ENCODE measurements at places on chromosomes 7 and 10. TPM values are rescaled to one million over a fixed set of nuclear protein-coding genes. Genes with fewer than 3 reads are reported as not detected.

TMEM270 gene
- polyA plus RNA-seq: not detected

NXPH1 gene
- polyA plus RNA-seq: not detected

STEAP2 gene
- not detected for polyA plus RNA-seq

WNT16 gene
- not detected for polyA plus RNA-seq

SHH gene
- polyA plus RNA-seq: 0.03 TPM

DOCK4 gene
- not detected for polyA plus RNA-seq

PIP gene
- polyA plus RNA-seq: not detected

NUB1 gene
- polyA plus RNA-seq: 77.0 TPM

CALHM3 gene
- not detected for polyA plus RNA-seq

OR2A7 gene
- polyA plus RNA-seq: not detected

MYO1G gene
- polyA plus RNA-seq: 143 TPM

SPACDR gene
- 0.26 TPM for polyA plus RNA-seq

PRKG1 gene
- polyA plus RNA-seq: not detected

GPR146 gene
- polyA plus RNA-seq: 22.2 TPM

LFNG gene
- 0.09 TPM for polyA plus RNA-seq

TCAF2 gene
- polyA plus RNA-seq: 9.1 TPM

CDK1 gene
- 0.80 TPM for polyA plus RNA-seq

CABCOCO1 gene
- polyA plus RNA-seq: not detected

WEE2 gene
- not detected for polyA plus RNA-seq

HOXA4 gene
- 0.30 TPM for polyA plus RNA-seq

ZNF503 gene
- not detected for polyA plus RNA-seq

ADCY1 gene
- not detected for polyA plus RNA-seq

C7orf33 gene
- polyA plus RNA-seq: not detected

NPC1L1 gene
- not detected for polyA plus RNA-seq

LEP gene
- polyA plus RNA-seq: not detected

HDAC9 gene
- polyA plus RNA-seq: 0.36 TPM

FGFR2 gene
- polyA plus RNA-seq: not detected

SUGCT gene
- 0.41 TPM for polyA plus RNA-seq

AGAP6 gene
- 0.49 TPM for polyA plus RNA-seq

ACSM6 gene
- polyA plus RNA-seq: not detected

MKX gene
- polyA plus RNA-seq: not detected

CTTNBP2 gene
- polyA plus RNA-seq: not detected

TMEM184A gene
- not detected for polyA plus RNA-seq

UNCX gene
- polyA plus RNA-seq: not detected

SPDYE2 gene
- polyA plus RNA-seq: 1.7 TPM

CALML5 gene
- not detected for polyA plus RNA-seq

MRPL32 gene
- 42.5 TPM for polyA plus RNA-seq

ARHGEF5 gene
- polyA plus RNA-seq: 3.9 TPM
